KBM-7 (cell line): ENCODE measurements at places on chromosomes 6 and 20.

- peak; percentile 40 for DNase-seq
Measured at GRCh38 chr20:47854687-47855212, 69.5 kb upstream of the SULF2 start.

DNA sequence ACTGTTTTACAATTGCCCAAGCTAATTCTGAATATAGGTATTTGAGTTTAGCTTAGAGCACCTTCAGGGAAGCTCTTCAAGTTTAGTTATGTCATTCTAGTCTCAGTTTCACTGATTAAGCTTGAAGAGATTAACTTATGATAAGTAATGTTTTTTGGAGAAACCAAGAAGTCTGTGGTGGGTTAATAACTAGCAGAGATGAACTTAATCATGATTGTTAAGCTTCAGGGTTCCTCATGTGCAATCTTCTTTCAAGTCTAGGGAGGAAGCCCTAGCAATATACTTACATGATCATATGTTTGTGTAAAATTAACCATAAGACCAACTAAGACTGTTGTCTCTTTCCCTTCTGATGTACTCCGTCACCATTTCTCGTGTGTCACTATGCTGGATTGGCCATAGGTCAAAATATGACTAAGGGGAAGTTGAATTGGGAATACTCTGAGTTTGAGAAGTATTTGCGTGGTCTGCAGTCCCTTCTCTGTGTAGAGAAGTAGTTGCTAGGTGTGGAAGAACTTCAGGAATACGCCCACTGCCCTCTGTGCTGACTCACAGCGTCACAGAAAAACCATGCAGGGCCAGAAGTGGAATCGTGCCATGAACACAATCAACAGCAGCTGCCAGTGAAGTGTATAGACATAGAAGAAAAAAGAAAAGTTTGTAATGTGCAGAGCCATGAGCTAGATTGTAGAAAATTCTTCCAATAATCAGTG, 88.3 kb downstream of the SH3BGRL2 start:
- DNase-seq = no peak

DNA sequence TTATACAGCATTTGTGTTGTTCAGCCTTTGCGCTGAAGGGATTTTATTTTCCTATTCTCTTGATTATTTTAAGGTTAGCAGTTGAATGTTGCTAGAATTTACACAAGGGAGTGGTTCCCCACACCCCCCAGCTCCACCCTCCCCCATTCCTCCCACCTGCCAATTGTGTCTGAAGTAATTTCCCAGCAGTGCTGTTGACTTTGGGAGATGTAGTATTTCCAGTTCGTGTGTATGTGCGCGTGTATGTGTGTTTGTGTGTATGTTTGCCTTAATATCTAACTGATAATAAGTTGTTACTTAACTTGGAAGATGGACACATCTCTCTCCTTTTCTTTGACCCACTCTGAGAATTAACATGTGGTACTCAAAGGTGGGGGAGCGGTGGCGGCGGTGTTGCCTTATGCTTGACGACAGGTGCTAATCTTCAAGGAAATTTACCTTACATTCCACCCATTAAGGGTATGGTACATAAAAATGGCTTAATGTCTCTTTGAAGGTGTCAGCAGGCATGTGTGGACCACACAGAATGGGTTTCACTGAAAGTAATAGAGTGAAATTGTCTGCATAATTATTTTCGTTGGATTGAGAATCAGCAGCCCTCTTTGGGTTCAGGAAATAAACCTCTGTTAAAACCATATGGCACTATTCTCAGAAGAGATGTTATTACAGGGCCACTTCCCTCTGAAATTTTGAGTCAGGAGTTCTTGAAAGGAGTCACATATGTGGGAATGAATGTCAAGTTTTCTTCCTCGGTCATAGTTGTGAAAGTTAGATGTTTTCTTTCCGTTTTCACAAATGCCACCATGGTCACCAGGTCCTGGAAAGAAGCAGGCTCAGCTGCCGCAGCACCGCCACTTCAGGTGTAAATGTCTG, 95.6 kb upstream of the SUPT3H start:
- DNase-seq = no peak

GRCh38 chr6:135228486-135228885, 47.4 kb downstream of the MYB start:
- DNase-seq = no peak

- no peak for DNase-seq
Measured at GRCh38 chr20:7029019-7029418, 261.5 kb downstream of the BMP2 start.
